Activated CD8-positive, alpha-beta memory T cell treated with anti-CD3 and anti-CD28 coated beads for 48 hours (primary cell): ENCODE measurements at places on chromosomes 6 and 20.

- no peak for DNase-seq
Measured at GRCh38 chr6:92150553-92150952, 1268.8 kb downstream of the EPHA7 start.

GRCh38 chr20:20393207-20394120, 25.6 kb downstream of the INSM1 start:
- no peak for DNase-seq

DNA sequence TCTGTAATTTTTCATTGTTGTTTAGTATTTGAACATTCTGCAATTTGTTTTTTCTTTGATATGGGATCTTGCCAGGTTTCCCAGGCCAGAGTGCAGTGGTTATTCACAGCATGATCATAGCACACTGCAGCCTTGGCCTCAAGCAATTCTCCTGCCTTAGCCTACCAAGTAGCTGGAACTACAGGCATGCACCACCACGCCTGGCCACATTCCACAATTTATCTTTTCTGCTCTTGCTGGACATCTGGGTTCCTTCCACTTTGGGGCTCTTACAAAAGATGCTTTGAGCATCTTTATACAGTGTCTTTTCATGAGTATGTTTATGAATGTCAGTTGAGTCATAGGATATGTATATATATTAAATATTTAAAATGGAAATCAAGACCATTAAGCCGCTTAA, 42.0 kb downstream of the PGM3 start:
- DNase-seq, result no peak

GRCh38 chr6:141401168-141401567, 731.6 kb upstream of the GJE1 start:
- DNase-seq, result no peak

DNA sequence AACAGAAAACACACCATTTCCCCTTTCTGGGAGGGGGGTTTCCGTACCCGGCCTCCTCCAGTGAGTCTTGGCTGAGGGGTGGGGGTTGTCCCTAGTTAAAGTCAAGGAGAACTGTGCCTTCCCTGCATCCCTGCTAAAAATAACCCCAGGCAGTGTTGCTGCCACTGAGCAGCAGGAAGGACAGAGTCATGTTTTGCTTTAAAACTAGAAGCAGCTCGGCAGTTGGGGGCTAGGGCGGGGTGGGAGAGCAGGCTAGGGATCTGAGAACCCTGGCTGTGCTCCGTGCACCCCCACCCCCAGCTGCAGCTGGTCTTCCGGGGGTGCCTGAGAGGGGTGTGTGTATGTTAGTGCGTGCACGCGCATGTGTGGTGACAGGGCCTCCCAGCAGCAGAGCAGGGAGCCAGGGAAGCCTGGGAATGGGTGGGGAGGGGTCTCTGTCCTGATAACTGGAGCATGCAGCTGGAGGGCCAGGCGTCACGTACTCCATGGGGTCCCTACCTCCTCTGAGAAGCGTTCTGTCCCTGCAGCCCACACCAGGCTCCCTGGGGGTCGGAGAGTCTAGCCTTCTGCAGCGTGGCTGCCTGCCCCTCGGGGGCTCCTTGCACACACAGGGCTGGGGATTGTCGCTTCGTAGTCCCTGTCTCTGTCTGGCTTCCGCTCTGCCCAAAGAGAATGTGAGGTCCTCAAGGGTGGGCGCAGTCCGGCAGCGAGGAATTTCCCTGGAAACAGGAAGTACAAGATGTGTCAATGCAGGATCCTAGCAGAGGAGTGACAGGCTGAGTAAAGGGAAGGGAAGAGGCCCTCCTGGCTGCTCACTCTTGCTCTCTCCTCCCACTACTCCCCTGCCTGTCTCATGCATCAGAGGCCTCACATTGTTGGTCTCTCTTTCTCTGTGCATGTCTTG, 16.8 kb upstream of the ARMC12 start:
- no peak for DNase-seq

DNA sequence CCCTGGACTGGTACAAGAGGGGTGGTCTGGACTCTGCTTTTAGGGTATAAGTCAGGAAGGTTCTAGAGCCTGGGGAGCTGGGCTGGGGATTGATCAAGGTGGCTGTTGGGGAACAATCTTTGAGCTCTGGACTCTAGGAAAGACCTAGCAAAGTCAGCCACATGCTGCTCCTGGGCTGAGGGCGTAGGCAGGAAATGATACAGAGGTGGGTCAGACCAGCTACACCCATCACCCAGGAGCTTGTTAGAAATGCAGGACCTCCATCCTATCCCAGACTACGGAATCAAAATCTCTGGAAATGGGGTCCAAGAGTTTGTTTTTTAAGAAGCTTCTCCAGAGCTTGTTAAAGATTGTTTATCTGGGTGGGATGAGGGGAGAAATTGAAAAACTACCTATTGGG, 9.4 kb downstream of the ADTRP start:
- no peak for DNase-seq

DNA sequence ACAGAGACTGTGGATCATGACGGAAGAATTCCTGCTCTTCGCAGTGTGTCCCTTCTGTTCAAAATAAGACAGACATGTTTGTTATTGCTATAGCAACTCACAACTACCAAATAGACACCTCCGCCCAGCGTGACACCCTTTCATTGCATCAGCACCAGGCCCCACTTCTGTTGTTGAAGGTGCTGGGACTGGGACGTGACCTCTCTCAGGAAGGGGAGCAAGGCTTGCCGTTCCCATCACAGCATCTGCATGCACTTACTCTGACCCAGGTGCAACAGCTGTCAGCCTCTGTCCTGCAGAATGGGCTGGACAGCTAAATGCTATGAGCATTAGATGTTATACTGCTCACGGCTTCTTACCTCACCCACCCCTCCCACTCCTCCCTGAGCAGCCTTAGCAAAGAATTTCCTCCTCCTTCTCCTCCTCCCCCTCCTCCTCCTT, 94.1 kb downstream of the DACT2 start:
- no peak for DNase-seq

DNA sequence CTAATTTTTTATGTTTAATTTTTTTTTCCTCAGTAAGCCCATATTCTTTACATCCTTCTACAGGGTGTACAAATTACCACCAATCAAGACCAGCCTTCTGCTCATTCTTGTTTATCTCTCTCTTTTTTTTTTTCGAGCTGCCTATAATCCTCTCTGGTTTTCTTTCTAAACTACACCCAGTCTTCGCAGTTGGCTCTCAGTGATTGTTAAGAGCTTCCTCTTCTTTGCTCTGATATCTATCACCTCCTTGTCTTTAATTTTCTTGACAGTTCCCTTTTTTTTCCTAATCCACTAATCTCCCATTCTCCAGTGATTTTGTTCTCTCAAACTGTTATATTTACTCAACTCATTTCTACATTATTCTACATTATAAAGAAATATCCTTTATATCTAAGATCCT, 38.5 kb upstream of the PTPRK start:
- DNase-seq, result no peak

DNA sequence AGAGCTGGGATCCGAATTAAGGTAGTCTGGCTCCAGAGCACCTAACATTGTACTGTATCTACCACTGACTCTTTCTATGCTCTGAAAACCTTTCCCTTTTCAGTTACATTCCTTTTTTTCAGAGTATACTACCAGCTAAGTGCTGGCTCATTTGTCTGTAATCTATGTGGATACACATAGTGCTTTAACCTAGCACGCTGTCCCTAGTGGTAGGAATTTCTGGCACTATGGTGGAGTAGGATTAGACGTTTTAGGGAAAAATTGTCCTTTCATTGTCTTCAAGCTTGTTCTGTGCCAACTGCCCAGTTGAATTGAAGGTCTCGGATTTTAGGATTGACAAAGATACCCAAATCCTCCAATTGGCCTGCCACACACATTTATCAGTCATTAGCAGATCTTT, 259.1 kb upstream of the FERMT1 start:
- DNase-seq, result no peak

GRCh38 chr6:1739220-1739619, 129.5 kb downstream of the FOXC1 start:
- DNase-seq, result no peak

DNA sequence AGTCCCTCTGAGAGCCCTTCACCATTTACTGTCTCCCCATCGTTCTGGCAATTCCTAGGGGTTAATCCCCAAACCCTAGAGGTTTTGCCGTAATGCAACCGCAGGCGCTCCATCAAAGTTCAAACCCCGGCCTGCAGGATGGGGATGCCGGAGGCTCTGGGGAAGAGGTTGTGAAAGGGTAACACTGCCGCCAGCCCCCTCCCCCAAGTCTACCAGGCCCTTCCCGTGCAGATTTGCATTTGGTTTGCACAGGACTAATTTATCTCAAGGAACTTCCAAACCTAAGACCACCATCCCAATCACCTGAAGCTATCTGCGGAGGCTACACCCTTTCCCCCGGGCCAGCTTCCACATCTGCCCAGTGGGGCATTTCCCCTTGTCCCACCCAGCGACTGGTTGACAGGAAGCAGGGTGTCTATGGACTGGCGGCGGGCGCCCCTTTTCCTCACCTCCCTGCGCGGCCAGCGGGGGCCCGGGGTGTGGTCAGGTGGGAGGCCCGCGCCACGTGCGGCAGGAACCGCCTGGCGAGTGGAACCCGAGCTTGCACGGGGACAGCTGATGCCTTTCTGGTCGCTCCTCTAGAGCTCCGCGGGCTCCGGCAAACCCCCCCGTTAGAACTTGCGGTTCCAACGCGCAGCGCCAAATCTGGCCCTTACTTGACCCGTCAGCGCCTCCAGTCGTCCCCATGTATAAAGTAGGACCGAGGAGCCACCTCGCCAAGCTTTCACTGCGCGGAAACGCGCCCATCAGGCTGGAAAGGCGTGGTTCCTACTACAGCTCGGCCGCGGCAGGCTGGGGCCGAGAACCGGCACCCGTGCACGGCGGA, 9.4 kb upstream of the SLC4A11 start:
- no peak for DNase-seq

- DNase-seq, result no peak
Measured at GRCh38 chr6:156351346-156351966, 425.7 kb upstream of the ARID1B start.

DNA sequence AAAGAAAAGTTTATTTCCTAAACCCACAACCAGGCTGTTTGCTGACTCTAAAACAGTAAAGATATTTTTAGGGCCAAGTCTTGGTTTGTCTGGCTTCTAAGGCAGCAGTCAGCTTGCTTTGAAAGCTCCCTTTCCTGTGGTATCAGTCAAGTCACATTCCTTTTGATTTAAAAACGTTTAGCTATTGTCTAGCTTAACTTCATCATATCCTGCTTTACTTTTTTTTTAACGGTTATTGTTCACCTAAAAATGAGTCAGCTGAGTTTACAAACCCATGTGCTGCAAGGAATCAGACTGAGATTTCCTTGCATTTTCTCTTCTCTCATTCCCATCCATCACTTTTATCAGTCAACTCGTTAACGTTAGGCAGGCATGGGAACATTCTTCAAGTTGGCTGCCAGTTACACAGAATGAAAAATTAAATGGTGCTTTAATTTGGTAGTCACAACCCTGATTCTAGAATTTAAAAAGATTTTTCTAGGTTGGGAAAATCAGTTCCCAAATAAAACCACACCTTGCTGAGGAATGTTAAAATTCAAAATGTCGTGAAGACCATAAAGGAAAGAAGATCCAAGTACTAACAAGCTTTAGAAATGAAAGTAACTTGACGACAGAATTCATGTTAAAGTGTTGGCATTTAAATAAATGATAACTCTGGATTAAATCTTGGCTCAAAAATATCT, 45.9 kb downstream of the ELOVL5 start:
- no peak for DNase-seq

- DNase-seq, result no peak
Measured at GRCh38 chr20:25699914-25700313, 3.3 kb upstream of the ZNF337 start.

- DNase-seq, result no peak
Measured at GRCh38 chr6:159886270-159886669, 4.5 kb upstream of the MAS1 start.

DNA sequence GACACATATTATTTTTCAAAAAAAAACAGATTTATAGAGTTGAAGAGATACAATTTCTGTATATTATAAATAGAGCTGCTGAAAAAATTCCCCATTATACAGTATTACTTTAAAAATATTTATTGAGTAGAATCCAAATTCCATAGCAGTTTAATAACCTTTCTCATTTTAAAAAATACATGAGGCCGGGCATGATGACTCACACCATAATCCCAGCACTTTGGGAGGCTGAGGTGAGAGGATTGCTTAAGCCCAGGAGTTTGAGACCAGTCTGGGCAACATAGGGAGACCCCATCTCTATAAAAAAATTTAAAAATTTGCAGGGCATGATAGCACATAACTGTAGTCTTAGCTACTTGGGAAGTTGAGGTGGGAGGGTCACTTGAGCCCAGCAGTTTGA, 13.0 kb downstream of the ATRN start:
- no peak for DNase-seq

- no peak for DNase-seq
Measured at GRCh38 chr6:168537540-168537884, 96.5 kb downstream of the SMOC2 start.

DNA sequence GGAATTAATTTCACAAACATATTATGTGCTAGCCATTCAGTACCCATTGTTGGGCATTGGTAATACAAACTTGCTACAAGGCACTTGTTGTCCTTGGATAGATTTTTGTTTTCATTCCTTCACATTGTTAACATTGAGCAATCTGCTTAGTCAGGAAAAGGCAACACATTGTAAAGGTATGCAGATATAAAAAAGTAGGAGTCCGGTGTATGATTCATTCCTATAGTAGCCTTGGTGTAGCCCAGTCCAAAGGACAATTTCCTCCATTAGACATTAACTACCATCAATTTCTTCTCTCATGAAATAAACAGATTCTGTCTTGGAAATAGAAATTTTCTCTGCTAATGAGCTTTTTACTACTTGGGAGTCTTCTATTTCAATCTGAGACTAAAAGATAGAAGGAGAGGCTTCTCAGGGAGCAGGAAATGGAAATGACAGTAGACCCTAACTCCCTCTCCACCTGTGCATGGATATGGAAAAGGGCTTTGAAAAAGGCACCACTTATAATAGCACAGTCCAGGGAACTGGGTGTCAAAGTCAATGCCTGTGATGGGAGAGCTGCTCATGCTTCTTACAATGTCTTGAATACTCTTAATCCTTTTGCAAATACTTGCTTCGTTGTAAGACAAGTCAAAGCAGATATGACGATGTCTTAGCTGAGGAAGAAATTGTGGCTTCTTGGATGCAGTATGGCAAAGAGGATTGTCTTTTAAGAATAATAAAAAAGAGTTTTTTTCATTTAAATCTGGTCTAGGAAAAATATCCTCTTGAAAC, 369.4 kb upstream of the CITED2 start:
- DNase-seq, result no peak

- no peak for DNase-seq
Measured at GRCh38 chr6:63609231-63609630, 26.4 kb upstream of the PHF3 start.
